ENCODE measurements at places on chromosomes 2 and 18.
A peak's percentile ranks its signal among the peaks of the same experiment; 100 is the strongest.

DNA sequence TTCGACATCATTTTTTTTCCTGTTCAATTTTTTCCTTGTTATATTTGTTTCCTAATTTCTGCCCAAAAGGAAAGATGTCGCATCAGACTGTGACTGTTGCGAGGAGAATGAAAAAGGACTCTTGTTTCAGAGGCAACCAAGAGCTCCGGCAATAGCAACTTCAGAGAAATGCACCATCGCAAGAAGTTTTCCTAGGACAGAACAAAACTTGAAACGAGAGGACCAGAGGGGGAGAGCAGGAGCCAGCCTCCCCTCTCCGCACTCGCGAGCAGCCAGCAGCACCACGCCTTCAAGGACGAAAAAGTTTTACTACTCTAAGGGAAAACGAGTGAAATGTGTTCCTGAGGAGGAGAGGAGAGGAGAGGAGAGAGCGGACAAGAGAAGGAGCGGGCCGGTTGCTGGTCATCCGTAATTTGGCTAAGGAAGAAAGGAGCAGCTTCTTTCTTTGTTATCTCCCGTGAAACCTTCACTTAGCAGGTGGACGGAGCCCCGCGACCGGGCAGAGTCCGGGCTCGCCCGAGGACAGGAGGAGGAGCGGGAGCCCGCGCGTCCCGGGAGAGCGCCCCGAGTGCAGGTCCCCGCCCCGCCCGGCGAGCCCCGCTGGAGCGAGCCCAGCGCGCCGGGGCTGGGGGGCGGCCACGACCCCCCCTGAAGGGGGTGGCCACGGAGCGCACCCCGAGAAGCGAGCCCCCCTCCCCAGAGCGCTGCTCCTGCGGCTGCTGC lies 744 bp downstream of the POU3F3 start:
- no peak for DNase-seq

GRCh38 chr2:8628179-8628865 lies 53.5 kb upstream of the ID2 start:
- DNase-seq, result no peak

- no peak for DNase-seq
These were observed 742.4 kb downstream of the SATB2 start for GRCh38 chr2:198715302-198715835.

- no peak for DNase-seq
These were observed 25.2 kb downstream of the NPPC start for GRCh38 chr2:231900972-231901371.

DNA sequence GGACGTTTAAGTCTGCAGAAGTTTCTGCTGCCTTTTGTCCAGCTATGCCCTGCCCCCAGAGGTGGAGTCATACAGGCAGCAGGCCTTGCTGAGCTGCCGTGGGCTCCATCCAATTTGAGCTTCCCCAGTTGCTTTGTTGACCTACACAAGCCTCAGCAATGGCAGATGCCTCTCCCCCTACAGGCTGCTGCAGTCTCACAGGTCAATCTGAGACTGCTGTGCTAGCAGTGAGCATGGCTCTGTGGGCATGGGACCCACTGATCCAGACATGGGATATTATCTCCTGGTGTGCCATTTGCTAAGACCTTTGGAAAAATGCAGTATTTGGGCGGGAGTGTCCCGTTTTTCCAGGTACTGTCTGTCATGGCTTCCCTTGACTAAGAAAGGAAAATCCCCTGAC lies 726.0 kb downstream of the ERBB4 start:
- DNase-seq, result no peak

DNA sequence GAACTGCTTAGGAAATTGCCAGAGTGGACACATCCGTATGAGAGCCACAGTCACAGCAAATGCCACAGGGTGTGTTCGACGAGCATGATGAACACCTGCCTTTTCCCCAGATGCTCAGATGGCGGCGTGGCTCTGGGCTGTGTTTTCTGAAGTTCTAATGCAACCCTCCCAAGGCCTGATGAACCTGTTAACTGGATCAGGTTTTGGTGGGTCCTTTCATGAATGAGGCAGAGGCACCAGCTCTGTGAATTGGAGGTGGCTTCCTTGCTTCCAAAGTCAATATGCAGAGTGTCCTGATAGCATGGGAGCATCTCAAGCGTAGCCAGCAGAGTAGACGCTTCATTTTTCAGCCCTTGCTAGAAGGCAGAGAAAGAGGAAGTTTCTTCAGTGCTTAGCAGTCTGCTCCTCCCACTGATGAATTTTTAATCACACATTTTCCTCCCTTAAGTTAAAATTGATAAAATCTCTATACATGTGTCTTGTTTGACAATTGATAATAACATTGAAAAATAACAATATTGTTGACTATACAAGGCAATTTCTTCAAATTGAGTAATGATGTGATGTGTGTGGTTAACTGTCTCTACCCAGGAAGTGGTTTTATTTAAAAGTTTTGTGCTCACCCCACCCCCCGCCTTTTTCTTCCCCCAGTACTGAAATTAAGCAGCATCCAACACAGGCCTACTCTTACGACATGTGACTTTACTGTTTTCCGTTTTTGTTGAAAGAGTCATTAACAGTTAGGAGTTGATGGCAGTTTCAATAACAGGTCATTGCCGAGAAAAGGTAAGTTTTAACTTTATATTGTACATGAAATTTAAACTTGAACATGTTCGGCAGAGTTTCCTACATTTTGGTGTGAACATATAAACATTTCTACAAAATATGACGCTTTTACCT lies at the start of gene ARHGAP15:
ARHGAP15 (plus strand) TSS at position 739 of the 900 bp plus-strand sequence.
- no peak for DNase-seq

- DNase-seq, result no peak
These were observed 55.9 kb upstream of the HAAO start for GRCh38 chr2:42848265-42848664.

DNA sequence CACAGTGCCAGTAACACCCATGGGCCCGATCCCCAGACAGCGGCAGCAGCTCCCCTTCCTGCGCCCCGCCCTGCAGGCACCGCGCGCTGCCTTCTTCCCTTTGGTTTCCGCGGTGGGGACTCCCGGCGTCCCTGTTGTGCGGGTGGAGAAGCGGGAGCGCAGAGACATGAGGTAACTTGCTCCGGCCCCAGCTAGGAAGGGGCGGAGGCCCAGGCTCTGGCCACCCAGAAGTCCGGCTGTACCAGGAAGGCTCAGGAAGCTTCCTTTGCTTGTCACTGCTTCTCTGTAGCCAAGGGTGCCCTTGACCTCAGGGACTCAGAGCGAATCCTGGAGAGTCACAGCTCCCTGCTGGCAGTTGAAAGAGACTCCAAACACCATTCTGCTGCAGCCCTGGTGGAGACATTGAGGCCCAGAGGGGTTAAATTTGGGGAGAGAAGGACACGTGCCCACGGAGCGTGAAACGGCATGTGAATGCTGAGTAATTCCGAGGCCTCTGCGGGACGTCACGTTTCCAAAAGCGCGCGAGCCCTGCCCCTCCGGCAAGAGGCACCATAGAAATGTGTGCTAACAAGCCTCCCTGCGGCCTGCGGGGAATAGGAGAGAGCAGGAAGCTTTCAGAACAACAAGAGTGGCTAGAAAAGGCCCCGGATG lies 6.7 kb upstream of the ADCY3 start:
- DNase-seq, result no peak

DNA sequence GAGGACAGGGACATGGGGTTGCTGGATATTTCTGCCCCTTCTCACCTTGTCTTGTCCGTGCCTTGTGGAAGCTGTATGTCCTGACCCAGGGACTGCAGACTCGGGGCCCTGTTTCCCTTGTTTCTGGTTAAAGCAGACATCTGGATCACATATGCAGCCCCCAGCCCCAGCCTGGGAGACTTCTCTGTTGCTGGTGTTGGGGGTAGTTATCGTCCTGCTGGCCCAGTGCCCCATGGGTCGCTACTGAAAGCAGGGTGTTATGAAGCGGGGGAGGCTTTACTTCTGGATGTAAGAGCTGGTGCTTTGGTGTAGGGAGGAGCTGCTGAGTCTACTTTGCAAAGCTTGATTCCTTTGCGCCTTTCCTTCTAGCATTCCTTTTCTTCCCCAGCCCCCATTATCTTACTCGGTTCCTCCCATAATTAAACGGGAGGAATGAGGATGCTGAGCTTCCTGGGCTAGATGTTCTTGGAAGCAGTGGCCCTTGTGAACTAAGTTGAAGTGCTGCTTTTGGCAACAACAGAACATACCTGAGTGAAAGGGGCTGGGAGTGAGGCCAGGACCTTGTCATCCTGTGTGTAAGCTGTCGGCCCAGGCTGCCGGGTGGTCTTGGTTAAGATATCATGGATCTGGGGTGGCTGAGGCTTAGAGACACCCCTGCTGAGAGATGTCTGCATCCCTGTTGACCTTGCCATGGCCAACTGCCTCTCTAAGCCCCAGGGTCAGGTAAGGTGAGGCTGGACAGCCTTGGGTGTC lies 3.4 kb downstream of the TET3 start:
- no peak for DNase-seq

DNA sequence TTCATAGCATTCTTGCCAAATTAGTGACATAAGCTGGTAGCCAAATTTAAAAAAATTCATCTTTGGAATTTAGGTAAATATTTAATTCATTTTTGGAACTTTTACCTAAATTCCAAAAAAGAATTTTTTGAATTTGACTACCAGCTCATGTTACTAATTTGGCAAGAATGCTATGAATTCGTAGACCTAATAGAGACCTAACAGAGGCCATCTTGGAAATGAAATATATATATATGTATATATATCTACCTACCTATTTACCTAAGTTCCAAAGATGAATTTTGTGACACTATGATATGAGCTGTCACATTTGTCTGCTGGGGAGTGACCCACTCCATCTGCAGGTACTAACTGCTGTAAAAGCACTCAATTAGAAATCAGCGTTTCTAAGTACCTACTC lies 65.6 kb downstream of the MYOM1 start:
- DNase-seq, result no peak

DNA sequence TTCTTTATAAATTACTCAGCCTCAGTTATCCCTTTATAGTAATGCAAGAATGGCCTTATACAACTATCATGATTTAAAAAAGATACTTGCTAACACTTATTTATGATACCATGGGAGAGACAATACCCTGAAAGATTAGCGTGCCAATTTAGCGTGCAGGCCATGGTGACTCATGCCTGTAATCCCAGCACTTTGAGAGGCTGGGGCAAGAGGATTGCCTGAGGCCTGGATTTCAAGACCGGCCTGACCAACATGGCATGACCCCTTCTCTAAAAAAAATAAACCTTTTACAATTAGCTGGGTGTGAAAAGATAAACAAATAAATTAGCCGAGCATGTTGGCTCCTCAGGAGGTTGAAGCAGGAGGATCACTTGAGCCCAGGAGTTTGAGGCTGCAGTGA lies 493.4 kb upstream of the FSIP2 start:
- no peak for DNase-seq

- DNase-seq, result no peak
These were observed 656.1 kb downstream of the RNF144A start for GRCh38 chr2:7573166-7573825.

DNA sequence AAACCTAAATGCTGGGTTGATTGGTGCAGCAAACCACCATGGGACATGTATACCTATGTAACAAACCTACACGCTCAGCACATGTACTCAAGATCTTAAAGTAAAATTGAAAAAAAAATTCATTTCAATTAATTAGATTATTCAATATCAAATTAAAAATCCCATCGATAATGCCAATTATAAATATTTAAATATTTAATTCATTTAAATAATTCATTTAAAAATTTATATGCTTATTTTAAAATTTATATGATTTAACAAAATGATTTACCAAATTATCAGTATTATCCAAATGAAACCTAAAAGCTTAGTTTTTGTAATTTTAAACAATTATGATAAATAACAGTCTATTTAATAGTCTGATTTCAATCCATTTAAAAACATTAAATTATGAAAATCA lies 560.4 kb downstream of the NUP35 start:
- DNase-seq, result no peak

DNA sequence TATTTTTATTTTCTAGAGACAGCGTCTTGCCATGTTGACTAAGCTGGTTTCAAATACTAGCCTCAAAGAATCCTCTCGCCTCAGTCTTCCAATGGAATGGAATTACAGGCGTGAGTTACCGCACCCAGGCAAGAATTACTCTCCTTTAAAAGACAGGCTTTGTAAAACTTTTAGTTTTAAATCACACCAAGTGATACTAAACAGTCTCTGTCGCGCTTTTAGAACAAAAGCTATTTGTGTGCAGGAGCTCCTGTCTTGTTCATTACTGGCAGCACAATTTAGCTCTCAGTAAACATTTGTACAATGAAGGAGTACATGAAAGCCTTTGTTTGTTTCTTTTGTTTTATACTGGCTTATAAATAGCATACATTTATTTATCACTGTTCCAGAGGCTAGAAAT lies 1719.2 kb upstream of the PIK3C3 start:
- no peak for DNase-seq

GRCh38 chr2:54724560-54725342 lies 1.3 kb downstream of the EML6 start:
- peak; percentile 55 for DNase-seq

DNA sequence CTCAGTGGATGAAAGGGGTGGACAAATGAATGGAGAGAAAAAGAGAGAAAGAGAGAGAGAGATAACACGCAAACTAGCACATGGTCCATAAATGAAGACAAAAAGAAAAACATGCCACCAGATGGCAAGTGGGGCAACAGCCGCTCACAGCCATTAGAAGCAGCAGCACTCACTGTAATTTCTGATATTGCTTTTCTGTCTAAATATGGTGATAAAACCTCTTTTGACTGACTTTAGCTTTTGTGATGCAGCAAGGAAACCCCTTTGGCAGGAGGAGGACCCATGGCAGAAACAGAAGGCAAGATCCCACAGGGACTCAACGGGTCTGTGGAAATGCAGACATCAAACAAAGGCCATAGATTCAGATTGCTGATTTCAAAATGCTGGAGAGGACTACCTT lies 88.0 kb upstream of the CDH20 start:
- DNase-seq, result no peak

- no peak for DNase-seq
These were observed 109.4 kb upstream of the POU3F3 start for GRCh38 chr2:104744537-104744936.

DNA sequence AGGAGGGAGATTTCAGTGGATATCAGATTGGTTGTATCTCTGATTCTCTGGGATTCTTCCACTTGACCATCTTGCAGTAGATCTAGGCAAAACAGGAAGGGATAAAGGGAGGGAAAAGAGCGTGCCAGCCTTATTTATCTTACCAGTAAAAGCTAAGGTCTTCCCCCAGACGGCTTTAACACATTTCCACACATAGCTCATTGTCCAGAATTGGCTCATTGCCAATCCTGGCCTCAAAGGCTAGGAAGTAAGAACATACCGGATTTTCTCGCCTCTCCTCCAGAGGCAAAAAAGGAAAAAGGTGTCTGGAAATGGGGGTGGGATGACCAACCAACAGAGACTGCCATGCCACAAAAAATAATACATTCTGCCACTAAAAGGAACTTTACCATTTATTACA lies 411.6 kb upstream of the NRP2 start:
- DNase-seq, result no peak

DNA sequence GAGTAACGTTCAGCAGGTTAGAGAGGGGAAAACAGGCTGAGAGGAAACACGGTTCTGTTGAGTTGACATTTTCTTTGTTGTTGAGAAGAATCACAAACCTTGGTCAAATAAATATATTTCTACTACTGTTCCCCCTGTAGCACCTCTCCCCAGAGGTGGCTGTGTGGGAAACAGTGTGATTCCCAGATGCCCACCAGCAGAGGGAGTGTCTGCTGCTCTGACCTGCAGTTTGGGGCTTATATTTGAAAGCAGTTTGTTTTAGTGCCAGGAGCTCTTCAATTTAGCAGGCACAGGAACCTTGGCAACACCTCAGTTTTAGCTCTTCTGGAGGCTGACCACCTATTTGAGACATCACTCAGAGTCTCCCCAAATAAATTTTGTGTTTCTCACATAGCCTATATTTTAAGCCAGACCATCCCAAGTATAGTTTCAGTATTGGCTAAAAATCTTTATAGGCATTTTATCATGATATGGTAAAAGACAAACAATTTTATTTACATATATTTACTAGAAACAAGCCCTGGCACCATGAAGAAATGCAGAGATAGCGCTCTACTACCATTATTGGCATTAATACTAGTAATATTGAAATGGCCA lies 75.7 kb downstream of the PIK3C3 start:
- DNase-seq, result no peak
